ENCODE measurements at places on chromosomes 16 and 17. TPM values are rescaled to one million over a fixed set of nuclear protein-coding genes. Genes with fewer than 3 reads are reported as not detected.

The PABPN1L gene
- not detected for total RNA-seq

The RRAD gene
- total RNA-seq, result 23.1 TPM

The OTOA gene
- total RNA-seq, result not detected

The PRSS27 gene
- total RNA-seq, result 1.3 TPM

The SULT1A1 gene
- total RNA-seq, result 0.98 TPM

The PLXDC1 gene
- 0.38 TPM for total RNA-seq
